ENCODE measurements at places on chromosomes 7 and 10. TPM values are rescaled to one million over a fixed set of nuclear protein-coding genes. Genes with fewer than 3 reads are reported as not detected.
A peak's percentile ranks its signal among the peaks of the same experiment; 100 is the strongest.

The MYL10 gene
- not detected for total RNA-seq

The OR2A2 gene
- not detected for total RNA-seq

DNA sequence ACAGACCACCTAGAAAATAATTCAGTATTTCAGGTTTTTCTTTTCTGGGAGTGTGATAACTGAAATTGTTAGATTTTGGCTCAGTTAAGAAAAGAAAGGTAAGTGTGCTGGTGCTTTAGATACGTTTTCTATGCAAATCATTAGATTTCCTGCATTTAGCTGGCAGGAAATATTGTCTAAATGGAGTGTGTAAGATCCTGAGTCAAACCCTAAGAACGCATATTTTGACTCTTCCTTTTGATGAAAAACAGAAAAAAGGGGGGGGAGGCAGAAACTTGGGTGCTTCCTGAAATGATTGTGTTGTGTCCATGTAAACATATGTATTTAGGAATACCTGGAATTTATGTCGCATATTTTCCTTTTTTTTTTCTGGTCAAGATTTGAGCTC is 1.2 kb downstream of the GRK5 start:
- no peak for DNase-seq

DNA sequence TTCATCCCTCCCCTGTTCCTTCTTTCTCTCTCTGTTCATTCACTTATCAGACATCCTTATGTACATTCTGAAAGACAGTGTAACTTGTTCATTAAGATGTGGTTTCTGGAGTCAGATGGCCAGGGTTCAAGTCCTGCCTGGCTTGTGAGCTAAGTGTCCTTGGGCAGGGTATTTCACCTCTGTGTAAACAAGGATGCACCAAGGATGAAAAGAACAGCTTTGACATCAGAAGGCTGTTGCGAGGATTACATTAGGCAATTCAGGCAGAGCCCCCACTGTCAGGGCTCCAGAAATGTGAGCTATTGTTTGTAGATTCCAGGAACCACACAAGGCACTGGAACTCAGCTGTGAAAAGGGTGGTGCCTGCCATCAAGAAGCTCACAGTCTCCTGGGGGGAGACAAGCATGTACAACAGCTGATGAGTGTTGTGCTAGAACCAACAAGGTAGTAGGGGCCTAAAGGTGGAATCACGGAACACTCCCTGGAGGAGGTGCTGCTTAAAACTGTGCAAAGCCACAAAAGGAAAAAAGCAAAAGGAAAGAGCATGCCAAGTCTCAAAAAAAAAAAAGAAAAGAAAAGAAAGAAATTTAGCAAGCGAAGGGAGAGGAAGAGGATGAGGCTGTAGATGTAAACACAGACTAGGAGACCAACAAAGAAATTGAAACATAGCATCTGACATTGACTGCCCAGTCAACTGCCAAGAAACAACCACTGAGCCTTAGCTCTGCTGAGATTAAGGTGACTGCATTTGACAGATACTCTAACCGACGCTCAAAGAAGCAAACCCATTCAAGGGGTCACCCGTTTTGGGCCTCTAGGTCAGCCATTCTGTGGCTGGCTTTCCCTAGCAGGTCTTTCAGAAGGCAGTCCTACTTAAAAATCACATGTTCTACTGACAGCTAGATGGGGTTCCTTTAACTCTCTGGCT is 12.5 kb downstream of the PDLIM1 start:
- peak; percentile 72 for DNase-seq

DNA sequence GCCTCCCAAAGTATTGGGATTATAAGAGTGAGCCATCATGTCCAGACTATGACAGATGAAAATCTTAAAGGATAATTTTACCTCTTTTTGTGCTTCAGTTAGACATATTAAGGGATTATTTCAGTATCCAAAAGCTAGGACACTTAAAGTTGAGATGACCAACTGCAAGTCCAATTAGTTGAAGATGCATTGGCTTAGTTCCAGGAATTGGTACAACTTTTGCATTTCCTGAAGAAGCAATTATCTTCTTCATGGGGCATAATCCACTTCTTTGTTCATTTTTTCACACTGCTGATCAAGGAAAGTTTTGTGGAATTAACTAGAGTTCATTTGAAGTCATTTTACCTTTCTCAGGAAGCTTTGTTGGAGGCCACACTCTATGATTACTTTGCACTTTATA is 72.0 kb upstream of the HECW1 start:
- DNase-seq, result no peak
